ENCODE measurements at places on chromosomes 11 and 22.
A peak's percentile ranks its signal among the peaks of the same experiment; 100 is the strongest.

DNA sequence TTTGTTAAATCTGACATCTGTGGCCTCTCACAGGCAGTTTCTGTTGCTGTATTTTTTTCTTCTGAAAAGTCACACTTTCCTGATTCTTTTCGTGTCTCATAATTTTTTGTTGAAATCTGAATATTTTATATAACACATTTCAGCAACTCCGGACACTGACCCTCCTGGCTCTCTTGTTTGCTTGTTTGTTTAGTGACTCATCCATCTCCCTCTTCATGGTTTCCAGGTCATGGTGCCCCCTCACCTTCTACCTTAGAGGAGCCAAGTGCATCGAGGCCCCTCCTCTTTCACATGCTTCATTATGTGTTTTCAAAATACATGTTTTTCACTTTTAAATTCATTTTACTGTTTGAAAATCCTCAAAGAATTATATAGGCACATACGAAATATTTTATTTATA, 562.4 kb downstream of the OPCML start:
- DNase-seq, result no peak

DNA sequence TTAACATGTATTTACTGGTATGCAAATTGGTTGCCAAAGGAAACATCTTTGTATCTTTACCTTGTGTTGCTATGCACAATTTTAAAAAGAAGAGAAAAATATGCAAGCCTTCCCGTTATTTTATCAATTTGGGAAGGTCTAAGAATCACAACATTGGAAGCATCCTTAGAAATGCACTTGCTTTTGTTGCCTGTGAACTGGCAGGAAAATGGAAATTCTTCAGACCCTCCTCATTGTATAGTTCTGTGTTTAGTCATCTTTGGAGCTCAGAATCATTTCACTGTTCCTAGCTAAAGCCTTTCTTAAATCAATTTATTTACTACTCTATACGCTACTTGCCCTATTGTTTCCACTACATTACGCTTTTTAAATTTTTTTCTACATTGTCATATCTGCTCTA, 574.5 kb downstream of the DLG2 start:
- DNase-seq, result no peak

DNA sequence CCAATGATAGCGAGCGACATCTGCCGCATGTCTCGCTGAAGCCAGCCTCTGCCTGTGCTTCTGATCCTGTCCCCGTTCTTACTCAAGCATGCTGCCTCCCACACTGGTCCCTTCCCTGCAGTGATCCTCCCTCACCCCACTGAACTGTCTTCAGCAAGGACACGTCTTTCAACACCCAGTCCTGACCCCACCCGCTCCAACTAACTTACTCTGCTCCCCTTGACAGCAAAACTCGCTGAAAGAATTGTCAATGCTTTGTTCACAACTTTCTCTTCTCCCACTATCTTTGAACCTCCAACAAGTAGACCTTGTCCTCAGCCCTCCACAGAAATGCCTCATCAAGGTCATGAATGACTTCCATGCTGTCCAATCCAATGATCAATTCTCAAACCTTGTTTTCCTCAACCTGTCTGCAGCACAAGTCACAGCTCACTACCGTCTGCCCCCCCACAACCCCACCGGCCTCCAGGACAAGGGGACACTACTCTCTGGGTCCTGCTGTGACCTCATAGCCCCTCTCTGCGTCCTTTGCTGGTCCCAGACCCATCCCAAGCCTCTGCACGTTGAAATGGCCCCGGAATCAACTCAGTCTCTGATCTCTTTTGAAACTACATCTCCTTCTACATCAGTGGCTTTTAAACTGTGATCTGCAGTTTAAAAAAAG, 108.0 kb downstream of the MICAL3 start:
- DNase-seq, result no peak

GRCh38 chr22:35802885-35803284, 85.2 kb downstream of the APOL5 start:
- DNase-seq, result no peak

- DNase-seq, result no peak
Observed at GRCh38 chr11:116078101-116078591, 573.9 kb upstream of the CADM1 start.

DNA sequence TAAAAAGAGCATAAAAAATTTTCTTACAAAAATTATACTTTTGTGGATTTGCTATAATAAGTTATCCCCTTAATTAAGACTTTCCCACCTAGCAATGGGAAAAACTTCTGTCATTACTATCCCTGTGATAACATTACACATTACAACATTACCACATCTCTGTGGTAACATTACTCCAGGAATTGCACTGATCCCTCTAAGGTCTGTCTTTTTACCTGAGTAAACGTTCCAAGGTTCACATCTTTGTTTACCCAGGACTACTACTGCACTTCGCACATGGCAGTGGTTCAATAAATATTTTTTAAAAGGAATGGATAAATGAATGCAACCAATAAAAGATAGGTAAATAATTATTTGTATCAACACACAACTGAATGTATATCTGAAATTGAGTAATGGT, 92.4 kb upstream of the NOX4 start:
- DNase-seq, result no peak

GRCh38 chr11:34405079-34405858, 33.5 kb upstream of the CAT start:
- no peak for DNase-seq

GRCh38 chr11:134485316-134485715, 73.3 kb upstream of the B3GAT1 start:
- DNase-seq, result no peak

DNA sequence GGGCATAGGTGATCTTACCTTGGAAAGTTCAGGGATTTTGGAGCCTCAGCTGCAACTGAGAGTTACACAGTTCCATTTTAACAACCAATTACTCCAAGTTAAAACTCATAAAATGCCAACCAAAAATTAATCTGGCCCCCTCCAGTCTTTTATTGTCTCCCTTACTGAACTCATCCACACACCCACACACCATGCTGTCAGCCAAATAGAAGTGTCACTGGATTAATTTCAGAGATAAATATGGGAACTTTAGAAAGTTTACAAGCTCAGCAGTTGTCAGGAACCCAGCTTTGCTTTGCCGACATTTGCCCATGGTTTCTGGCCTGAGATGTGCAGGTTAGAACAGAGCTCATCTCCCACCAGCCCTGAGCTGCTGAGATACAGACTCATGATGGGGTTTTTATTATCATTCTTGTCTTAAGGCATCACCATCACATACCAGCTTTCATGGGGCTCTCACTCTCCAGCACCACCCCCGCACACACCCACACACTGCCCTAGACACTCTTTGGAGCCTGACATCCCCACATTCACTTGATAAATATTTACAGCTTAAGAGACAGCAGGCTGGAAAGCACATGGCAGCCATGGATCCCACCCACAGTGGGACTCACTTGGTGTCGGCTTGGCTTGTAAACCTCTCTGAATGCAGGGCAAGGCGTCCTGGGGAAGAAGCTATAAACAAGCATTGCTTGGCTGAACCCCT, 23.7 kb upstream of the CTR9 start:
- DNase-seq, result peak; percentile 40

DNA sequence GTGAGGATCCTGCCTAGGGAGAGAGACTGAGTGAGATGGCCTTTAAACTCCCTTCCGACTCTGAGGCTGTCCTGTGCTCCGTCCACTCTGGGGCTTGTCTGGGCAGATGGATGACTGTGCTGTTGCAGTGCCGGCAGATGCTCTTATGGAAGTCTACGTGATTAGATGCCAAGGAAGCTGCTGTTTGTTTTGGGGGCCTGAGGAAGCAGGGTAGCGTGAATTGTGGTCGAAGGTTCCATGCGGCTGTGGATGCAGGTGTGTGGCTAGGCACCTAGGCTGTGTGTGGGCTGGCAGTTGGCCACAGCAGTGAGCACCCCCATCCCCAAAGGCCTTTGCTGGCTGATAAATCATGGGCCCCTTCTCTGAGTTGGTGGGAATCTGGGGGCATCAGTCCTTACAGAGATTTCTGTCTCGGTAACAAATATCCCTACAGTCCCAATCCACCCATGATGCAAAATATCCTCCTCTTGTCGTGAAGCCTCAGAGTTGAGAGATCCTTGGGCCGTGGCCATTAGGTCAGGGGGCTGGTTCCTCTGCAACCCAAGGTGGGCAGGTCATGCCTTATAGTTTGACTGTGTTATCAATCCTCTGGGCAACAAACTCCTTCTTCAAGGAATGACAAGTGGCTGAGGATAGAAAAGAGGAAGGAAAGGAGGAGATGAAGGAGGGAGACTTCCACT, 31.2 kb downstream of the AMPD3 start:
- no peak for DNase-seq

- DNase-seq, result no peak
Observed at GRCh38 chr11:83862033-83862432, 575.9 kb upstream of the CCDC90B start.

- peak; percentile 57 for DNase-seq
Observed at GRCh38 chr11:107770551-107770951, 58.7 kb upstream of the SLN start.

GRCh38 chr11:105071089-105071732, 26.1 kb upstream of the CARD16 start:
- DNase-seq, result no peak
